ENCODE measurements at places on chromosomes 11 and 22.
A peak's percentile ranks its signal among the peaks of the same experiment; 100 is the strongest.

- no peak for DNase-seq
These were observed 20.8 kb upstream of the SLN start for GRCh38 chr11:107732689-107733051.

GRCh38 chr11:78801161-78801884, 226.7 kb upstream of the NARS2 start:
- DNase-seq: peak; percentile 96

DNA sequence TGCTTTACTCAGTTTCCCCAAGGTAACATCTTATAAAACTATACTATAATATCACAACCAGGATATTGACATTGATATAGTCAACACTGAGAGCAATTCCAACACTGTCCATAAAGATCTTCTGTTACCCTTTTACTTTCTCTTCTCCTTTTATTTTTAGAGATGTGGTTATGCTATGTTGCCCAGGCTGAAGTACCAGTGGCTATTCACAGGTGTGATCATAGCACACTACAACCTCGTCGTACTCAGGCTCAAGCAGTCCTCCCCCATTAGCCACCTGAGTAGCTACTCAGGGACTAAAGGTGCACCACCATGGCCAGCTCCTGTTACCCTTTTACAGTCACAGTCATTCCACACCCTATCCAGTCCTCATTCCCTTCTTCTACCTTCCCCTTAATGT, 119.7 kb downstream of the CWF19L2 start:
- DNase-seq: no peak

DNA sequence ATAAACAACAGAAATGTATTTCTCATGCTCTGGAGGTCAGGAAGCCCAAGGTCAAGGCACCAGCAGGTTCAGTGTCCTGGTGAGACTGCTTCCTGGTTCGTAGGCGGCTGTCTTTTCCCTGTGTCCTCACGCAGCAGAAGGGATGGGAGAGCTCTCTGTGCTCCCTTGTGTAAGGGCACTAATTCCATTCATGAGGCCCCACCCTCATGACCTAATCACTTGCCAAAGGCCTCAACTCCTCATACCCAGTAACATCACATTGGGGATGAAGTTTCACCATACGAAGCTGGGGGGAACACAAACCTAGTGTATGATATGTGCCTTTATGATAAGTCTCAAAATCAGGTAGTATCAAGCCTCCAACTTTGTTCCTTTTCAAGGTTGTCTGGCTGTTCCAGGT, 38.6 kb upstream of the PANX2 start:
- no peak for DNase-seq

- DNase-seq: no peak
These were observed 52.6 kb downstream of the XRRA1 start for GRCh38 chr11:74896311-74896710.

DNA sequence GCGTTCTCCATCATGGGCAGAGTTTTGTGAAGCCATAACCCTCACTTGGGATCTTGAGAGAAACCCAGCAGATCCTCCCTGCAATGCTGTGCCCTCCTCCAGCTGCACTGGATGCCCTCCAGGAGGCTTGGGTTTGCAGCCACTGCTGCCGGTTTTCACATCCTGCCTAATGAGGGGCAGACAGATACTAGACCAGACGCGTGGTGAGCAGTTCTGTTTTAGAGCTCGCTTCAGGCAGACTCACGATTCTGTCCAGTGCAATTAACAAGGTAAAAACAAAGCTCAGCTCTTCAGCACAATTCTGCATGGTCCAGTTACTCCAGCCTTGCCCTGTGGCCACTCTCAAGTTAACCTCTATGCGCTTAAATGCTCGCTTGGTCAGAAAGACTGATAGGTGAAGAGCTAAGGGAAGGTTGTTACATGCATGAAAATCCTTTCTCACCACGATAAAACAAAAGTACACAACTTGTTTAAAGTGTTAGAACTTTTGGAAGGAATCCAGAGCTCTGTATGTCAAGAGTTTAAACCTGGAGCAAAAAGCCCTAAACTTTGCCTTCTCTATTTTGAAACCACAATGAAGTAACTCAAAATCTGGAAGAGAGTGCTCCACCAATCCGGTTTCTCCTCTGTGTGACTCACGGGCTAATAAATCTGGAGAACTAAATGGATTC, 292.3 kb upstream of the FAT3 start:
- DNase-seq: no peak

DNA sequence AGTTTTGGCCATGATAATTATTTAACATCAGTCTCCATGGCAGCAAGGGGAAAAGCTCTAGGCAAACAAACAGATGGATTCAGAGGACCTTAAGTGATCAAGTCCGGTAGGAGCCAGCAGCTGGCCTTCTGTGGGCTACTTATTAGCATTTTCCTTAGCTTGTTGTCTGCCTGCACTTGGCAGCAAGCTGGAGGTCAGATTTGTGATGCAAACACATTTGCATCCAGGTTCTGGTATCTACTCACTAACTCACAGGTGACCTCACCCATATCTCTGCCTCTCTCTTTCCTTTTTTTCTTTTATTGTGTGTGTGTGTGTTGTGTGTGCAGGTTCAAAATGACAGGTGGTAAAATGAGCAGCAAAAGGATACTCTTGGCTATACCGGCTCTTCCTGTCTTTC, 32.3 kb downstream of the ARHGAP42 start:
- peak; percentile 71 for DNase-seq

GRCh38 chr11:92739041-92739440, 230.4 kb upstream of the MTNR1B start:
- peak; percentile 53 for DNase-seq

DNA sequence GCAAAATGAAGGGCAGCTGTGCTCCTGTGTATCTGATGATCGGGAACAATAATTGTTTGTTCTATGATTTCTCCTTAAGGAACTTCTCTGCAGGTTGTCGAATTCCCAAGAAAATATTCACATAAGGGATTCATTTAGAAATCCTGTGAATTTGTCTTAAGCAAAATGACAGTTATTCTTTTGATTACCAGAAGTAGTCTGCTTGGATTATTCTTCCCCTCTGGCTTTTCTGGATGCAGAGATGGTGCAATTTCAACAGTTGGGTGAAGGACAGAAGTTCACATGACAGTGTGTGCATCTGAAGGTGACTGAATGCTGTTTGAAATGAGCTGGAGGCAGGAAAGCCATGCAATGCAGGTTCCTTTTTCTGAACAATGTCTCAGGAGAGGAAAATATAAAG, 137.2 kb upstream of the MTMR2 start:
- peak; percentile 35 for DNase-seq

GRCh38 chr22:24068717-24069297, 57.7 kb downstream of the CABIN1 start:
- DNase-seq: no peak

DNA sequence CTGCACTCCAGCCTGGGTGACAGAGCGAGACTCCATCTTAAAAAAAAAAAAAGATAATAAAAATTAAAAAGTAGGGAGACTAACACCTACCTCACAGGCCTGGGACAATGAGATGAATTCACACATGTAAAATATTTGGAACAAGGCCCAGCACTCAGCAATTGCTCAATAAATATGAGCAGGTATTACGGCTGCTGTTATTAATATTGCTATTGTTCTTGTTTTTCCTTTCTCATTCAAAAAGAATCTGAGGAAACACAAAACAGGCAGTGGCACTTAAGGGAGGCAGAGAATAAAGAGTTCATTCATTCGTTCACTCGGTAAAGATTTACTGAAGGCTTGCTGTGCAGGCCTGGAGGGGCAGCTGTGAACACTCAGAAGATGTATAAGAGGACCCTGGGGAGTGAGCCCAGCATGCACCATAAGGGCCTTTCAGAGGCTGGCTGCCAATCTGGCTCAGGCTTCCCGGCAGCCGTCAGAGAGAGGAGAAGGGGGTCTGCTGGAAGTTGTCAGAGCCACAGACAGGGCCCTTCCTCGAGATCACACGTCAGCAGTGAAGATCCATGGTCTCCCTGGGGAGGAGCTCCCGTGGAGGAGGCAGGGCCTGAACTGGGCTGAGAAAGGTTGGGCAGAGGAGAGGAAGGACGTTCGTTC, 51.6 kb upstream of the TCF20 start:
- DNase-seq: peak; percentile 14

DNA sequence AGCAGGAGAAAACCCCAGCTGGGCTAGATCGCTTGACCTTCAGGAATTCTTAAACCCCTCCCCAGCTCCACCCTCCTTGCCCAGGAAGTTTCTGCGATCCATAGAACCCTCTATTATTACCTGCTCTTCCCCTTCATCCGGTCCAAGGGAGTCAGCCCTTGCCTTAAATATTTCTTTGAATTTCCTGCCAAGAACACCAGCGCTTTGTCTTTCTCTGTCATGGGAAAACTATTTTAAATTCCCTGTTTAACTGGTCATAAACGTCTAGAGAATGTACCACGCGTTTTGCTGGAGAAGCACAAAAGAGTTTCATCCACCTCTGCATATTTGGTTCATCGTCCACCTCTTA, 496 bp upstream of the TRAF6 start:
- peak; percentile 39 for DNase-seq

DNA sequence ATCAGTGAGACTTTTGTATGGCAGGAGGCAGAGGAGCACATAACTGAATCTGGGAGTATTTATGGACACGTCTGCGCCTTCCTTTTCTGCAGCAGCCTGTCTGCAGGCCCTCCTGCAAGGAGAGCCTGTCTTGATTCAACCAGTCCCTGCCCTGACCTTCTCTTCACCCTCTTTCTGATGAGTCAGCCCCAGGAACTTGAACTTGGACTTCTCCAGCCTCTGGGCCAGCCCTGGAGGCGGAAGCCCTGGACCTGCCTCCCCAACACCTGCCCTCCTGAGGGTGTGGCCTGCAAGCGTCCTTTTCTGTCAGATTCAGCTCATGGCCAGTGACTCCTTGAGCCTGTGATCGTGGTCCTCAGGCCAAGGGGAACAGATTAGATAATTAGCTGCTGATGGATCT, 20.0 kb downstream of the DAGLA start:
- DNase-seq: peak; percentile 76

DNA sequence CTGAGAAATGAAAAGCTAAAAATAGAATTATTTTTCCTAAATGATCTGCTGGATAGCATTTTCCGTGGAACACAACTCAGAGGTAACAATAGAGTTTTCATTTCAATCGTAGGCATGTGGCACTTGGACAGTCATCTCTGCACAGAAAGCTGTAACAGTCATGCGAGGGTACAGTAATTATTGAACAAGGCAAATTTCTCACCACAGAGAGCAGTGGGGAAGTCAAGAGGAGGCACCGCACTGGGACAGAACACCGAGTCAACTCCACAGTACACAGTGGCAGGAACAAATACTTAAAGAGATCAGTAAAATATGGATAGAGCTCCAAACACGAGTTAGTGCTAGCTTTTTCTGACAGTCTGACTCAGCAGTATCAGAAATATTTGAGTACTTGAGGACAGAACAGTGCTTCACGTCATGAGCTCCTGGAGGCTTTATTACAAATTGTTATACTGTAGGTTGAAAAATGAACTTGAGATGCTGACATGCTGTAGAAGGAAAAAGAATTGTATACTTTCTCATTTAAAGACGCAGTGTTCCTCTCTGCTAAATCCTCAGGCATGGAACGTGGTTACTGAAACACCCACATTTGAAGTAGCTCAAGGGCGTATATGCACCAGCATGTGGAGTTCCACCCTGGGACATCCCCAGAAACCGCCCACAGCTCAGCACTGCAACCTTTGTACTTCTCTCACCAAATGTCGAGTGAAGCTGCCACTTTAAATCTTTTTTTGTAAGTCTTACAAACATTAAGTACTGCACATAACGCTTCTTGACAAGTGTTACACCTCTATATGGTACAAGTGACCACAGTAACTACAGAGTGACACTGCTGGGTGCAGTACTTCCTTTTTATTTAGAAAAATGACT, 27.4 kb upstream of the YPEL1 start:
- DNase-seq: peak; percentile 33

DNA sequence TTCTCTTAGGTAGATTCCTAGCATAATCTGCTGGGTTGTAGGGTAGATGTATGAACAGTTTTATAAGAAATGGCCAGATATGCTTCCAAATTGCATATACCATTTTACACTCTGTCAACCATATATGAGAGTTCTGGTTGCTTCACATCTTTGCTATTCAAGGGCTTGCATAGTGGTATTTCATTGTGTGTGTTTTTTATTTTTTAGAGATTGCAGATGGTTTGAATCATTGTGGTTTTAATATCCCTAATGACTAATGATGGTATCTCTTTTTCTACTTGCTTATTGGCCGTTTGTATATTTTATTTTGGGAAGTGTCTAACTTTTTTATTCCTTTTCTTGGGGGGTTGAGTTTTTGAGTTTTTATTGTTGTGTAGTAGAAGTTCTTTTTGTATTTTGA, 26.9 kb downstream of the RNF214 start:
- peak; percentile 69 for DNase-seq

DNA sequence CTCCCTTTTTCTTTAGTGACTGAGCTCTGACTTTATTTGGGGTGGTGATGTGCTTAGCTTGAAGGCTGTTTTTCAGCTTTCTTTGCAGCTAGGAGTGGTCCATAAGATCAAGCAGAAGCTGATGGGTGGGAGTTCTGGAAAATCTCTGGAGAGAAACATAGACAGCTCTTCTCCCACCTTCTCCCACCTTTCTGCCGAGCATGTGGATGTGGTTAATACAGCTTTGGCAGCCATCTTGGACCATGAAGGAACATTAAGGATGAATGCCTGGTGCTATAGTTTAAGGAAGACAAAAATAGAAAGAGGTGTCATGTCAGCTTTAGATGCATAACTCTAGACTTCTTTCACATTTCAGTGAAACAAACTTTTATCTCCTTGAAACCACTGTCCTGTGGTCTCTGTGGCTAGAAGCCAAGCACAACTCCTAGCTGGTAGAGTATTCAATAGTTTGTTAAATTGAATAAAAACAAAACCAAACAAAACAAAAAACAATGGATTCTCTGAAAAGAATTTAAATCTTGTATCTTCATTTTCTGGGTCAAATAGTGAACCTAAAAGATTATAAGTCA, 203.6 kb upstream of the SESN3 start:
- no peak for DNase-seq

- peak; percentile 84 for DNase-seq
These were observed 9.2 kb downstream of the OR8B4 start for GRCh38 chr11:124415356-124415923.

DNA sequence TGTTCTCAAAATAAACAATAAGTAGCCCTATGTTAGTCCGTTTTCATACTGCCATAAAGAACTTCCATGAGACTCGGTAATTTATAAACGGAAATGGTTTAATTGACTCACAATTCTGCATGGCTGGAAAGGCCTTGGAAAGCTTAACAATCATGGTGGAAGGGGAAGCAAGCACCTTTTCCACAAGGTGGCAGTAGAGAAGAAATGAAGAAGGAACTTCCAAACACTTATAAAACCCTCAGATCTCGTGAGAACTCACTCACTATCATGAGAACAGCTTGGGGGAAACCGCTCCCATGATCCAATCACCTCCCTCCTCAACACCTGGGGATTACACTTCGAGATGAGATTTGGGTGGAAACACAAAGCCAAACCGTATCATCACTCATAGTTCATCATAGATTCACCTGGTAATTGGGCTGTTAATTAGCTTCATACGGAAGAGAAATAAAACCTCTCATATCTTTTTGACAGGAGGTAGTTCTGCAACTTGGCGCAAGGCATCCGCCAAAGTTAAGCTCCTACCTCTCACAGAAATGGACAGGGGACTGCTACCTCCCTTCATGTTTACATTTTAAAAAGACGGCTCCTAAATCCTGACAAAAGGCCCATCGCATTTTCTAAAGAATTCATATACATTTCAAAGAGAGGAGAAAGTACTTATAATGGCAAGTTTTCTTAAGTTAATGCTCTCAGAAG, 49.0 kb downstream of the MUC15 start:
- peak; percentile 74 for DNase-seq

Measured in choroid plexus epithelial cell (primary cell).